Stimulated activated CD8-positive, alpha-beta memory T cell treated with anti-CD3 and anti-CD28 coated beads, Interleukin-7, amount 100 ng/mL, for 1 hour (primary cell): ENCODE measurements at places on chromosomes 3 and 15.
A peak's percentile ranks its signal among the peaks of the same experiment; 100 is the strongest.

- DNase-seq: no peak
Observed at GRCh38 chr3:151871639-151872468, 1.6 kb upstream of the SUCNR1 start.

GRCh38 chr3:42129014-42129953 is 38.1 kb downstream of the TRAK1 start:
- DNase-seq: no peak

DNA sequence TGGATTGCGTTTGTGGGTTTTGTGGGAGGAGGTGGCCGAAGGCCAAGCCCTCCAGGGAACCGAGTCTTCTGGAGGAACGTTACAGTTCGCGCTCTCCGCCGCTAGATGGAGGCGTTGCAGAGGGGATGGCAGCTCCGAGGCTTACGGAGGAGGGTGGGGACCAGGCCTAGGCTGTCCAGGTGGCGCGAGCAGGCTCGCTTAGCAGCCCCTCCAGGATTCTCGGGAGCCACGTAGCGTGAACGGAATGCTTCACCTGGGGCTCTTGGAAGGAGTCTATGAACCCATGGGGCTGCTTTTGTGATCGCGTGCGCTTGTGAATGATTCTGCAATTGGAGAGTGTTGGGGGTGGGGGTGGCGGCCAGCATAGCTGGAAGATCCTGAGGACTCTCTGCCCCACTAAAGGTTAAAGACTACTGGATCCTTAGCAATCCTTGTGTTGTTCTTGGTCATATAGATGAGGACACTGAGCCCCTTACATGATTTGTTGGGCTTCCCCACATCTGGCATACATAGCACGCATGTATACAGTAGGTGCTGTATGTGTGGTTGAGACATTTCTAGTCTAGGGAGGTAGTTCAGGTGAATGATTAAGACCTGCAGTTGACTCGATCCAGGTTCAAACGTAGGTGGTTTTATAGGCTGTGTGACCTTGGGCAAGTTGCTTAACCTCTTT is 25.7 kb downstream of the FAM3D start:
- DNase-seq: peak; percentile 17

- DNase-seq: no peak
Observed at GRCh38 chr3:98587654-98588053, 5.8 kb downstream of the CPOX start.

- no peak for DNase-seq
Observed at GRCh38 chr3:59769127-59769750, 719.4 kb upstream of the CFAP20DC start.

DNA sequence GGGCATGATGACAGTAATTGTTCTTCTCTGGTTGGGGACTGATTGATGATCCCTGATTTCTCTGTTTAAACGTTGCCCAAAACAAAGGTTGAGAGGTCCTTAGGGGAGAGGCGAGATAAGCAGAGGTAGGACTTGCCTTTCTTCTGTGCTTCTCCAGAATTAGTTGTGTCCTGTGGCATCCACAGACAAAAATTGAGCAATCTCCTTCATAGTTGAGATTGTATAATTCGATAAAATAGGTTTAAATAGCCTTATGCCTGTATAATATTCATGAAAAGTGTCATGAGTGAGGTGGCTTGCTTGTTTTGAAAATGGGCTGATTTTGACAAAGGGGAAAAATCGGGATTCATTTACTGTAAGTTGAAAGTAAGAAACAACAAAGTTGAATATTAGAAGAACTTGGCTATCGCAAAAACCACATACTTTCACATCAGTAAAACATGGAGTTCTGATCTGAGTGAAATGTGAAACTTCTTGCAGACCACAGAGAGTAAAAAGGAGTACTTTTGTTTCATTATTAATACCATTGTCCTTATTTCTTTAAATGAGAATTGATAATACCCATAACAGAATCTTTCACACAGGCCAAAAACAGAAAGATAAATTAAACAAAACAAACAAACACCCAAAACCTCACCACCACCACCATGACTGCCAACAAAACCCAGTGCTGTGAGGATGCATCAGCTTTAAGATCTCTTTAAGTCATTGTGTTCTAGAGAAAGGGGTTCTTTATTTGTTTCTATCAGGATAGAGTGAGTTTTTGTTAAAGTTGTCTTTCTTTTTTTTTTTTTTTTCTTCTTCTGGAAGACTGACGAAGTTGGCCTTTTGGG is 155.7 kb downstream of the LPP start:
- no peak for DNase-seq

DNA sequence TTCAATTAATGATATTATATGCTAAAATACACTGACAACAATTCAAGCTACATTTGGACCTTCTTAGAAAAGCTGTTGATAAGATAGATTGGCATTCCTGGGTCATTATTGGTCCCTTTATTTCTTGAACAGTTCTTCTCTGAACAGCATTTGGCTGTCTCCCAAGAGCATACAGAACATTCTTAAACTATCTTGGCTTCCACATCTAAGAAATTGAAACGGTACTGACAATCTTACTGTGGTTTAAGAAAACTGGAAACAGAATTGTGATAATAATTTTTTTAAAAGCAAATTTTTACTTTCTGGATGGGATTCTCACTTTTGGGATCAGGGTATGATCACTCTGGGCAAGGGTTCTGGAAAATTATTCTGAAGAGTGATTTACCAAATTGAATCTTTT is 161.7 kb upstream of the ZNF385D start:
- DNase-seq: no peak

DNA sequence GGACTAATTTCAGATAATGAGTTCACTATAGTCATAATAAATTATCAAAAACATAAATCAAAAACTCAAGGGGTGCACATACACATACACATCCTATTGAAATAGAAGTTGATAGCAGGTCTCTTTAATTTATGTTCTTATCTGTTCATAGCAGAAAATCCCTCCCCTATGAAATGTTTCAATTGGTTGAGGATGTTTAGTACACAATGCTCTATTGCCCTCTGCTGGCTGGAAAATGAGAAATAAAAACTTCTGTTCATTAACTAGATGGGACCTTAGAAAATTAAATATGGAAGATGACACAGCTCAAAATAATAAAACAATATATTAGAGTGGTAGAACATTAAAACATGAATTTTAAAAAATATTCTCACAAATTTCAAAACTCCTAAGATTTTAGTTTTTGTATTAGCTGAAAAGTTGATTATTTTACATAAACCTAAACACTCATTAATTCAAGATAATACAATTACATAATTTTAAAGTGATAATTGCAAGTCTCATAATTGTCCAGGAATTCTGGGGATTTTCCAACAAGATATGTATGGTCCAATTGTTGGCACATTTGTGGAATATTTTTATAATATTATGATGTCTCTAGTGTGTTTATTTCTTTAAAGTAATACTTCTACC is 735.0 kb downstream of the ROBO1 start:
- no peak for DNase-seq

DNA sequence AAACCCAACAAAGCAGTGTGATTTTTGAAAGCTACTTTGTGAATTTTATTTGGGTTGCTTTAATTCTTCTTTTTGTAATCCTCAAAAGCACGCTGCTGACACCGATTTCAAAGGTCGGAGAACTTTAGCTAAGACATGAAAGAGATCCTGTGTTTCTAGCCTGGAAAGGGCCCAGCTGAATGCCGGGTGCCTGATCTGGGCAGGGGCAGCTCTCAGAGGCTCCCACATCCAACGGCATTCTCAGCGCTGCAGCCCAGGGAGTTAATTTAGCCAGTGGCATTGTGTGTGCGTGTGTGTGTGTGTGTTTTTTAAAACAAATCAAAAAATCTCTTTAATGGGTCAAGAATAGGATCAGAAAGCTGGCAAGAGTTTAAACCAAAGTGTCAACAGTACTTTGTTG is 6.6 kb downstream of the RBP1 start:
- no peak for DNase-seq

DNA sequence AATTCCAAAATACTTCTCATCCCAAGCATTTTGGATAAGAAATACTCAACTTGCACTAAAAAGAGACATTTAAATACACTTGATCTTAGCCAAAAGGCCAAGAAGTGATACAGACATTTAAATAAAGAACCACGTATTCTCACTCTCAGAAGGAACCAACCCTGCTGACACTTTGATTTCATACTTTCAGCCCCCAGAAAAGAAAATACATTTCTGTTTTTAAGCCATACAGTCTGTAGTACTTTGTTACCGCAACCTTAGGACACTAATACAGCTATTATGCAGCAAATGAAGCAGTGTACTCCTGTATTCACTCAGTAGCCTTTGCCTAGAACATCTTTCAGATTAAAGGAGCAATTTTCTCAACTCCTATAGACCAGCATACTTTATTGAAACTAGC is 86.7 kb downstream of the TBC1D5 start:
- no peak for DNase-seq

- no peak for DNase-seq
Observed at GRCh38 chr3:133655731-133656515, 5.8 kb downstream of the TOPBP1 start.

DNA sequence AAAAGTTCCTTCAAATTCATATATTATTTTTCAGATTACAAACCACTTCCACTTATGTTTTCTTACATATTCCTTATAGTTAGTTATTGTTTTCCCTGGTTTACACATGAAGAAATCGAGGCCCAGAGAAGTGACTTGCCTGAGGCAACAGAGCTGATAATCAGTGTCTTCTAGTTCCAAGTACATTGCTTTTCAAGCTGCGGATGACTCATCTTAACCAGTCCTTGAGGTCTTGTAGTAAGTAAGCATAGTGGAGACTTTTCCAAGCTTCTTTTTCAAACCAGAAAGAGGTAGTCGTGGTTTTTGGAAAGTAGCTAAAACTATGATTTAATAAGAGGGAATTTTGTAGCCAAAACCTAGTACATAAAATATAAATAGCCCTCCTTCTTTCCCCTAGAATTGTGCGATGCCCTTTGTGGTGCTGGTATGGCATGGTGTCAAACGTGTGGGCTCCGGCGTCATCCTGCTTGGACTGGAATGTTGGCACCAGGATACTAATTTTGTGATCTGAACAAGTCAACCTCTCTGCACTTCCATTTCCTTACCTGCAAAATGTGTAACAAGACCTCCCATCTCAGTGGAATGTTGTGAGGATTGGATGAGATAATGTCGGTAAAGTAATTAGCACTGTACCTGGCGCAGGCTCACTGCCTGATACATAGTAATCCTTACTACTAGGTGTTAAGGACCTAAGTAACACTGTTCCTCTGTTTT is 19.0 kb upstream of the DLG1 start:
- DNase-seq: no peak

DNA sequence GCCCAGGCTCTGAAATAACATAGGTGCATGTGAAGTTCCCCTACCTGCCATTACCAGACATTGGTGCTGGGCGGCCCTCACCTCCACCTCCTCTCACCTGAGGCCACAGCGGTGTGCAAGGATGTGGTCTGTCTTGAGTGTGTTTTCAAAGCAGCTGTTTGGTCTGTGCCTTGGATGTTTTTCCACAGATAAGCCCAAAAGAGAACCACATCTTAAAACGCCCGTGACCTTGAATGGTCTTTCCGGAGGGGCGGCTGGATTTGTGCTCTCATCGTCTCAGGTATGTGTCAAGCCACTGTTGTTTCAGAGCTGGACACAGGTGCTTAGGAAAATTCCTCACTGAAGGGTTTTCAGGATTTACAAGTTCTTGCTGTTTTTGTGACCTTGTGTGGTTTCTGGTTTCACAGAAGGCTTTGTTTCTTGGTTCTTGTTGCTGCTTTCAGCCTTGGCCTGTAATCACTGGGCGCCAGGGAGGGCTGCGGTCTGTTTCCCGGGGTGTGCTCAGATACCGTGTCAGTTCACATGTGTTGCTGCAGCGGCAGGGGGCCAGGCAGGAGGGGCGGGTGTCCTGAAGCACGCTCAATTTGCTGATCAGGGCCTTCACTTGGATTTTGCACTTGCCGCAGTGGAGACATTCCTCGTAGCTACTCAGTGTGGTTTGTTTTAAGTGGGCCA is 128.4 kb downstream of the IGF1R start:
- DNase-seq: no peak

GRCh38 chr3:161230621-161231171 is 9.6 kb downstream of the NMD3 start:
- DNase-seq: no peak

DNA sequence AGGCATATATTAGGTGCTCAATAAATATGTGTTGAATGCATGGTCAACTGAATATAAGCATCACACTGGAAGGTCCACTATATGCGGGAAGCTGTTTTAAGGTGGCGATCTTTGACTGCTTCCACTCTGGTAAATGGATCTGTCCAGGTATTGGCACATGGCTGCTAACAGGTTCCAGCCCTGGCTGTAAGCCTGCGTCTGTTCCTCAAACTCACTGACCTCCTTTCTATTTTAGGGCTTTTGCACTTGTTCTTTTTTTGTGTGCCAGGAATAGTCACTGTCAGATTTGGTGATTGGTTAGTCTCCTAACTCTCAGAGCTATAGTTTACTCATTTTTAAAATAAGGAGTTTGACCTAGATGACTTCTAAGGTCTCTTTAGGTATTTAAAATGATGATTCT is 46.2 kb downstream of the ADAMTSL3 start:
- DNase-seq: no peak

DNA sequence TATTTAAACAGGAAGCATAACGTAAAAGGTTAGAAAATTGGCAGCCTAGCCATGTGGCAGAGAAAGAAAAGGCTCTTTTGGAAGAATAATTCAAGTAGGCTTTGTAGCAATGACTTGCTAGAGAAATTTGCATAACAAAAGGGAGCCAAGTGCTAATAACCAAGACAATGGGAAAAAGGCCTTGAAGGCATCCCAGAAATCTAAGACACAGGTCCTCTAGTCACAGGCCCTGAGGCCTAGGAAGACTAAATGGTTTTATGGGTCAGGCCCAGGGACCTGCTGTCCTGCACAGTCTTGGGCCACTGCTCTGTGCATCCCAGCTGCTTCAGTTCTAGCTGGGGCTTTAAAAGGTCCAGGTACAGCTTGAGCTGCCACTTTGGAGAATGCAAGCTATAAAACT is 78.5 kb downstream of the FGF7 start:
- DNase-seq: no peak

GRCh38 chr3:119630128-119630879 is 30.1 kb downstream of the POPDC2 start:
- no peak for DNase-seq

DNA sequence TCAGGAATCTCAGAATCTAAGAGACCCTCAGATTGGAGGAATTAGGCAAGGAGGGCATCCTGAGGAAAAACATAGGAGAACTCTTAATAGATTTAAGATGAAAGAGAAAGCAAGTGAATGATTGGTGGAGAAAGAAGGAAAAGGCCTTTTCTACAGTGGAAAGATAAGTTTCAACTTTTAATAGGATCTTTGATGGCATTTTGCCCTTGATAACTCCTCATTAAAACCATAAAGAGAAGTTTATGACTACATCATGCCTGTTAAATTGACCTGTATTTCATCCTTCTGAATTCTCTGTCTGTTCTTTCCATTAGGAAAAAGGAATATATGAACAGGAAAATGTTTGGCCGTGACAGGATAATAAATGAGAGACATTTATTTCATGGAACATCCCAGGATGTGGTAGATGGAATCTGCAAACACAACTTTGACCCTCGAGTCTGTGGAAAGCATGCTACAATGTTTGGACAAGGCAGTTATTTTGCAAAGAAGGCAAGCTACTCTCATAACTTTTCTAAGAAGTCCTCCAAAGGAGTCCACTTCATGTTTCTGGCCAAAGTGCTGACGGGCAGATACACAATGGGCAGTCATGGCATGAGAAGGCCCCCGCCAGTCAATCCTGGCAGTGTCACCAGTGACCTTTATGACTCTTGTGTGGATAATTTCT is 30.1 kb downstream of the TIPARP start:
- DNase-seq: no peak
